ENCODE measurements at places on chromosomes 13 and 19.

DNA sequence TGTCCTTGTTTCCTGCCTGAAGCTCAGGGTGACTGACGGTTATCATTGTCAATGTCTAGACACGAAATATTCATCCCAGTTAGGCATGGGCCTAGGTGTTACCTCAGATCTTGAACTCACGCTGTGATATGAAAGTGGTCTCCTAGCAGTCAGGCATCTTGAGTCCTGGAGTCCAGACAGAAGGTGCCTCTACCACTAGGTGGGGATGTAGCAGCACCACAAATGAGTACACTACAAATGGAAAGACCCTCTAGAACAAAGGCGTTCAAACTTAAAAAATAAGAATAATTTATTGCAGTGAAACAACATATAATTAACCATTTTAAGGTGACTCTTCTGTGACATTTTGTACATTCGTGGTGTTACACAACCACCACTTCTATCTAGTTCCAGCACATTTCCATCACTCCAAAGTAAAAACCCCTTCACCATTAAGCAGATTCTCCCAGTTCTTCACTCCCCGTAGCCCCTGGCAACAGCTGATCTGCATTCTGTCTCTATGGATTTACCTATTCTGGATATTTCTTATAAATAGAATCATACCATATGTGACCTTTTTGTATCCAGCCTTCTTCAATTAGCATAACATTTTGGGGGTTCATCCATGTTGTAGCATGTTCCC lies 11.9 kb upstream of the FRY start:
- DNase-seq, result peak; percentile 89

GRCh38 chr13:67518785-67519184 lies 288.6 kb upstream of the PCDH9 start:
- DNase-seq, result no peak

GRCh38 chr19:4690361-4690760 lies 20.2 kb upstream of the MYDGF start:
- no peak for DNase-seq

DNA sequence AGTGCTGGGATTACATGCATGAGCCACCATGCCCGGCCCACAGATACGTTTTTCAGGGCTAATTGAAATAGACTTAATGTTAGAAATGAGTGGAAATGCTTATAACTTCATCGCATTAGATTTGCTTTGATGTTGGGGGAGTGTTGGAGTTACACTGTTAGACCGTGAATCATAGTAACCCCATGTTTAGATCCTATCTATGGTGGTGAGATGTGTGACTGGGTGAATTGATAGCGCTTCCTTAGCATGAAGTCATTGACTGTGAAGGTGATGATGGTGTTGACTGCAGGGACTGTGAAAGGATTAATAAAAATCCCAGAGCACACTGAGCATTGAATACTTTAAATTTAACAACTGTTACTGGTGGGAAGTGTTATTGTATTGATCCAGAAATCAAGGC lies 1.7 kb downstream of the ZNF264 start:
- DNase-seq, result no peak

GRCh38 chr19:28667348-28667977 lies 545.5 kb downstream of the UQCRFS1 start:
- no peak for DNase-seq

DNA sequence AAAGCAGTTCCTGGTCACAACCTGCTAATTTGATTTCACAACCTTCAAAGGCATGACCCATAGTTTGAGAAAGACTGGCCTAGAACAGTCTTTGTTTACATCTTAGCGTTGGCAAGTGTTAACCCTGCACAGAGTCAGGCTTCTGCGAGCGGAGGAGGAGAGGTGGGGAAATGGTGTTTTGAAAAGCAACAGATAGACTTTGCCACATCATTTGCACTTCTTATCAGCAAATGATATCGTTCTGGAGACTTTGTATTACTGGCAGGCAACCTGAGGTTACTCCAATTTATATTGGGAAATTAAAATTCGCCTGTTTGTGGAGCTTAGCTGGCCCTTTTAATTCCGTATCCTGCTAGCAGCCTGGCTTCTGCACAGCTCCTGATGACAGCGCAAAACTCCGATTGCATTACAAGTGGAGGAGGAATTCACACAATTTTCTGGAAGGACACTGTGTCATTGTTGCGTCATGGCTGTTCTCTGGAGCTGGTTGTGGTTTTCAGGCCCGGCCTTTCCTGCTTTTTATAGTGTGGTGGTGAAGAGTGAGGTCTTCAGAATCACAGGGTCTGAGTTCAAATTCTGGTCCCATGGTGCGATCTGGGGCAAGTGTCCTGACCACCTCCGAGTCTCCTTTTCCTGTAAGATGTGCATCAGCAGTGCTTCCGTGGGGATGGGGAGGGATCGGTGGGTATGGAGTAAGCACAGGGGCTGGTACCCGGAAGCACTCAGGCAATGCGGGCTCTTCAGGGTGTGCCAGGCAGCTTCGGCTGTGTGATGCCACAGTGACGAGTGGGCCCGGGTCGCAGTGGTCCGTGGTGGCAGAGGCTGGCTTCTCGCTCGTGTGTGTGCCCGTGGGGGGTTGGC lies 49.1 kb upstream of the EHD2 start:
- peak; percentile 100 for DNase-seq

DNA sequence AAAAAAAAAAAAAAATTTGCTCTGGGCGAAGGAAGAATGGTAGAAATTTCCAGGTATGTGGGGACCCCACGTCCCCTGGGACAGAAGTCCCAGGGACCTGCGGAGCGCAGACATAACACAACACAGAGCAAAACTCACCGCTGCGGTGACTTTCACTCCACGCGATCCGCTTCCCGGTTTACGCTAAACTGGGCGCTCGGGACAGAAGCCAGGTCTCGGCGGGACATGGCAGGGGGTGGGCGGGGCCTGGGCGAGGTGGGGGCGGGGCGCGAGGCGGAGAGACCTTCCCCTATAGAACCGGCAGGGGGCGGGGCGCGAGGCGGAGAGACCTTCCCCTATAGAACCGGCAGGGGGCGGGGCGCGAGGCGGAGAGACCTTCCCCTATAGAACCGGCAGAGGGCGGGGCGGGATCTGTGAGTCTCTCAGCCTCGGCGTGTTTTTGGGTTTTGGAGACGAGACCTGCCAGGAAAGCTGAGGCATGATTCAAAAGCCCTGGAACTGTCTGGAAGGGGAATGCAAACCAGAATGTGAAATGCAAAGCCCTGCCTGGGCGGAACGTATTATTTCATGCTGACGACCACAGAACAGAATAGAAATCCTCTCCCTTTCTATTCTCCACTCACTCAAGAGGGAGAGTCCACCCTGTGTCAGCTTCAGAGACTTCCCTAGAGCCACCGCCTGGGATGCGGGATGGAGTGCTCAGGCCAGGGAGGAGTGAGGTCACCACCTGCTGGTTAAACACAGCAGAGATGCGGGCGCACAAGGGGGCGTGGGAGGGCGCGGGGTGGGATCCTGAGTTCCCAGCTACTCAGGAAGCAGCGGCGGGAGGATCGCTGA lies 20.2 kb upstream of the ERVV-1 start:
- DNase-seq, result peak; percentile 81
